Fibroblast of mammary gland (primary cell): ENCODE measurements at places on chromosomes 11 and 22.

- no peak for DNase-seq
These were observed 576.0 kb downstream of the SOX6 start for GRCh38 chr11:15780382-15780781.

GRCh38 chr11:58530236-58530635 is 22.3 kb upstream of the OR5B21 start:
- DNase-seq: no peak

- DNase-seq: no peak
These were observed 5.7 kb downstream of the P2RX3 start for GRCh38 chr11:57343825-57344224.

DNA sequence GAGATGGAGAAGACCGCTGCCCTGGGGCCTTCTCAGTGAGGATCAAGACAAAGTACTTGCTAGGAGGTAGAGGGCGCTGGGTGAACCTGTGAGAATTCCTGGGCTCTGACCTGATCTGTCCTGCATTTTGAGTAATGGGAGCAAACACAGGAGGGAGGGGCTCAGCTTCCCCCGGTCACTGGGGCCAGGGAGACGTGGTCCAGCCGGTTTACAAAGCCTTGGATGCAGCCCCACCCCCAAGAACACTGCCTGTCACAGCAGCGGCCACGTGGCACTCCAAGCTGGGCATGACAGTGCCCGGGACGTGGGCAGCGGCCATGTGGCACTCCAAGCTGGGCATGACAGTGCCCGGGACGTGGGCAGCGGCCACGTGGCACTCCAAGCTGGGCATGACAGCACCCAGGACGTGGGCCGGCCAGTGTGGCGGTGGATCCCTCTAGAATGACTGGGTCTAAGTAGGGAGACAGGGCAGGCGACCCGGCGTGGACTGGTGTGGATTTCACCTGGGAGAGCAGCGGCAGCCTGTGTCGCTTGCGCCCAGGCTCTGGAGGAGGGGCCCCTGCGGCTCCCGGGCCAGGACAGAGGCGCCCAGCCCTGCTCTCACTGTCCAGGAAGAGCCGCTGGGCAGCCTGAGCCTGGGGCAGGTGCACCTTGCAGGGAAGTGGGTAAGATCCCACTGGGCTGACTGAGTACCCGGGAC is 2.5 kb upstream of the TTLL8 start:
- DNase-seq: no peak

DNA sequence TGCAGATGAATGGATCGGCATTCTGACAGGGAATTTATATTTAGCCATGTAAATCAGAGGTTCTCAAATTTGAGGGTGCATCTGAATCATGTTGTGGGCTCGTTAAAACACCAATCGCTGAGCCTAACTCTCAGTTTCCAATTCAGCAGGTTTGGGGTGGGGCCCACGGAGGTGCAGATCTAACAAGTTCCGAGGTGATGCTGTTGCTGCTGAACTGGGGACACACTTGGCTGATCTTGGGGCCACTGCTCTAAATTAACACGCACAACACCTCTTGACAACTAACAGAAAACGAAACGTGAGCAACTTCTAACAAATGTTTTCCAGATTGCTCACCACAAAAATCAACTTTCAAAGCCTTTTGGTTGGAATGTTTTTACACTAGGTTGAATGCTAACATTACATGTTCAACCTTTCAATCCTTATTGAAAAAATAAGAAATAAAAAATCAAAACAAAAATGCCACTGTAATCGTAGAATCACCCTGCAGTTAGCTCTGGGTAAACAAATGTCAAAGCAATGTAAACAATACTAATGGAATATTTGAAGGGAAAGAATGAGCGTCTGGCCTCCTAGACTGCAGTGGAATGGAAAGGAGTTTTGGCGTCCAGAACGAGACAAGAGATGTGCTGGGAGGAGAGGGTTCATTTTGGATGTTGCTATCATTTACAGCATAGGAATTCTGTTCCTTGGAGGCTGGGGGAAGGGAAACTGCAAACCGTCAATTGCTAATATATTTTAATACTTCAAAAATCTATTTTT is 68.3 kb upstream of the SLC6A5 start:
- no peak for DNase-seq

DNA sequence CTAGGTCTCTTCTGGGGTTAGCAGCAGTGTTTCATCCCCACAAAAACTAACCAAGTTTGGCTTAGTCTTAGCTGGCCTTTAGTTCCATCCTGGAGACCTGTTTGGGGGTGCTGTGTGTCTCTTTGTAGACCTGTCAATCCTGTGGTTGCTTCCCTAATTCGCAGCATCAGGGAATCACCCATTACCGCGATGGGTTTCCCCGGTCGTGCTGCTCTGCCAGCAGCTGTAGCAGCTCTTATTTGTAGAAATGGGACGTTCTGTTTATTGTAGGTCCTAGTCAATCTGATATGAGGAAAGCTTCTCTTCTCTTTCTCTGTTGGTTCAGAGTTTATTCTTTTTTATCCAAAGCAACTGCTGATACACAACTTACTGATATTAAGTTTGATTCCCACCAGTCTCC is 91.6 kb downstream of the CECR2 start:
- DNase-seq: no peak

- peak; percentile 3 for DNase-seq
These were observed 344 bp downstream of the IFT27 start for GRCh38 chr22:36775586-36775963.

DNA sequence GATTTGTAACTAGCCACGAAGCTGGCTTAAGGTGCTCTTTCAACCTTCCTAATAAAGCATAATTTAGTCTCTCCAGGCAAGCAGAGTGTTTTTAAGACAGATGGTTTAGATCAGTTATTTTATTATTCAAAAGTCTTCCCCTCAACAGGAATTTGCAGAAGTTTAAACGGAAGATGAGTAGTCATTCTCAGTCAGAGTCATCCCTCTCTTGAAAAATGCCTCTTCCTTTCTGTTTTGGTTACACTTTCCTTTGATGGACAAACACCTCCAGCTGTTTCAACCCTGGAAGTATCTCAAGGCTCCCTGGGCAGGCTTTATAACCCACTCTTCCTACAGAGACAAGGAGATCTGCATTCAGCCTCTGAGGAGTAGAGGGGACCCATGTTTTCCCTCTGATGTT is 60.3 kb upstream of the POU2AF2 start:
- peak; percentile 52 for DNase-seq

- no peak for DNase-seq
These were observed 566.3 kb upstream of the CADM1 start for GRCh38 chr11:116070520-116070919.

DNA sequence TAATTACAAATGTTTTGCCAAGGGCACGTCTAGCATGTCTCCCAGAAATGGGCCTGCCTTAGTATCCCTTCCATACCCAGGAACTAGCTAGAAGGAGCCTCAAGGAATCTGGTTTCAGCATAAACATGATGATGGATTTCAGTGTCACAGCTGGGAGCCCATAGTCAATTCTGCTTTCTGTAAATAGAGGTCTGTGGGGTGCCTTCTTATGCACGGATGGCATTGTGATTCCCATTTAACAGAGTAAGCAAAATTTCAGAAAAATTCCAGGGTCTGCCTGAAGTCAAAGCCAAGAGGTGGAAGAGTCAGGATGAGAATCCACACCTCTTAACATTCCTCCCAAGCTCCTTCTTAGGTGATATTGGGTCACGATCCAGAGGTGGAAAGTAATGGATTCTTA is 12.1 kb downstream of the DUSP18 start:
- no peak for DNase-seq

DNA sequence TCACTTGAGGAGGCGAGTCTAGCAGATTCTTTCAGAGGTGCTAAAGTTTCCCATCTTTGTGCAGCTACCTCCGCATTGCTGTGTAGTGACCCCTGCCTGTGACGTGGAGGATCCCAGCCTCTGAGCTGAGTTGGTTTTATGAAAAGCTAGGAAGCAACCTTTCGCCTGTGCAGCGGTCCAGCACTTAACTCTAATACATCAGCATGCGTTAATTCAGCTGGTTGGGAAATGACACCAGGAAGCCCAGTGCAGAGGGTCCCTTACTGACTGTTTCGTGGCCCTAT is 8.9 kb upstream of the SAMM50 start:
- no peak for DNase-seq

- peak; percentile 81 for DNase-seq
These were observed 16.8 kb downstream of the EXT2 start for GRCh38 chr11:44112091-44112821.

- no peak for DNase-seq
These were observed 162.1 kb upstream of the RASSF10 start for GRCh38 chr11:12846786-12847615.

DNA sequence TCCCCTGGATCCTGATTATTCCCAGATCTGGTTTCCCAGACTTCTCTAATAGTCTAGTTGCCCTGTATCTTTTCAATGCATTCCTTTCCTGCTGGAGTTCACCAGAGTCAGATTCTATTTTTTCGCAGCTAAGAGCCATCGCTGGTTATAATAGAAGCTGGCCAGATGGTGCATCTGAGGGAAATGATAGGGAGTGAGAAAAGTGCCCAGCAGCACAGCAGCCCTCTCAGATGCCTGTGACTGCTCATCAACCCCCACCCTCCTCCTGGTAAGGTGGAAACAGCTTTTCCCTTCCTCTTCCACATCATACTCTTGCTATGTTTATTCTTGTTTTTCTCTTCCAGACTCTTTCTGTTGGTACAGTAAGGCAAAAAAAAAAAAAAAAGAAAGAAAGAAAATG is 12.8 kb downstream of the OR8A1 start:
- DNase-seq: no peak

DNA sequence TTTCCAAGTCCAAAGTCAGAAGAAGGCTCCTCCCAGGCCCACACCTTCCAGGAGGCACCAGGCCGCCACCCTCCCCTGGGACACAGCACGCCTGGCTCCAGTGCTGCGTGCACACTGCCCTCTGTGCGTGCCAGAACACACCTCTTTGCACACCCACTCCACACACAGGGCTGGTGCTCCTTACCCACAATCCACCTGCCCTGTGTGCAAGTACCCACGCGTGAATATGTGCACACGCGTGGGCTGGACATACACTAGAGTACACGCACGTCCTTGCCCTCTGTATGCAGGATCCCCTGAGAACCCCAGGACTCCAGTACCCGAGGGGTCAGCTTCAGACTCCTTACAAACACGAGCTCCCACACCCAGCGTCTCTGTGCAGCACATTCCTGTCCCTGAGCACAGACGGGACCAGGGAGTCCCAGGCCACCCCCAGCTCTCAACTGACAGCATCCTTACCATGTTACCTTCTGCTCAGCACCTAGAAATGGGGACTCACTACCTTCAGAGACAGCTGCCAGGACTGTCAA is 2.8 kb downstream of the DUSP8 start:
- DNase-seq: no peak

DNA sequence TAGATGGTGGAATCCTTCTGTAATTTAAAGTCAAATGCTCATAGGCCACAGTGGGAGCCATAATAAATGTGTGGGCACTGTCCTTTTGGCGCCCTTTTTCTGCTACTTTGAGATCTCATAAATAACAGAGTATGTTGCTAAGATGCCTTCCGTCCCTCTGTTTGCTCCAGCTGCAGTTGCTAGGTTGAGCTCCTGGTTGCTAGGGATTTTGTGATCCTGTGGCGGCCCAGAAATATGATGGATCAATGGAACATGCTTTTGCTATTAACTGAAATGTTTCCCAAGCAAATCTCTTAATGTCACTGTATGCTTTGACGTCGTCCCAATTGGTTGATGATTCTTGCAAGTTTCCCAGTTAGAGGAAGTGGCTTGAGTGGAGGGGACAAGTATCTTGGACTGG is 53.5 kb downstream of the MYO18B start:
- no peak for DNase-seq

DNA sequence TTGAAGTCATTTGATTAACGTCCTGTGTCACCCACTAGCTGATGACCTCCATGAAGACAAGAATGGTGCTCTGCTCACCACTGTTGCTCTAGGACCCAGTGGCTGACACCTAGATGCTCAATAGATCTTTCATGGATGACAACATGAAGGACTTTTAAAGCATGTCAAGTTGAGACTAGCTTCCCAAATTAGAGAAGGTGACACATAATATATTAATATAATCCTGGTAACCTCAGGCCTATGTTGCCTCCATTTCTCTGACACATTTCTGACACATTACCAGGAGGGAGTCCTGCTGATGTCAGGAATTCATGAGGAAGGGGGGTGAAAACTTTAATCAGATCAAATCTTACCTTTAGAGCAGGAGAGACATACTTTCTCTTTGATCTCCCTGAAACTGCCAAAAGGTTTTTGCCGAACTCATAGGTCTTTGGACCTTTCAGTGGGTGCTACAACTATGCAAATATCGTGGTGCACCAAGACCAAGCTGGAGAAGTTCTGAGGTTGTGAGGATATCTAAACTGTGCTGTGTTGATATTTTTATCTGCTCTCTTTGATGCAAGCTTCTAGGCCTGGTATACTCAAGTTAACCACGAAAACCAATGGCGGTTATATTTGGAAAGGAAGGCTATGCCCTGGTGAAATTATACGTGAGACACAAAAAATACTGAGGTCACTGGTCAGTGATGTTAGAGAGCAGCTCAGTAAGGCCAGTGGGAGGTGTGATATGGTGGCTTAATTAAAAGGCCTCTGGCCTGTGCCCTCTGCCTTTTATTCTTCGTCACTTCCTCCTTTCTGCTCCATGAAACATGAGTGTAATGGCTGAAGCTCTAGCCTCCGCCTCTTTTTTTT is 13.2 kb upstream of the AMPD3 start:
- no peak for DNase-seq

GRCh38 chr11:126669416-126669815 is 313.9 kb downstream of the ST3GAL4 start:
- DNase-seq: peak; percentile 52

- DNase-seq: peak; percentile 99
These were observed 31.9 kb downstream of the ATG13 start for GRCh38 chr11:46649180-46649738.

GRCh38 chr11:29432719-29433325 is 584.0 kb downstream of the KCNA4 start:
- DNase-seq: peak; percentile 19

DNA sequence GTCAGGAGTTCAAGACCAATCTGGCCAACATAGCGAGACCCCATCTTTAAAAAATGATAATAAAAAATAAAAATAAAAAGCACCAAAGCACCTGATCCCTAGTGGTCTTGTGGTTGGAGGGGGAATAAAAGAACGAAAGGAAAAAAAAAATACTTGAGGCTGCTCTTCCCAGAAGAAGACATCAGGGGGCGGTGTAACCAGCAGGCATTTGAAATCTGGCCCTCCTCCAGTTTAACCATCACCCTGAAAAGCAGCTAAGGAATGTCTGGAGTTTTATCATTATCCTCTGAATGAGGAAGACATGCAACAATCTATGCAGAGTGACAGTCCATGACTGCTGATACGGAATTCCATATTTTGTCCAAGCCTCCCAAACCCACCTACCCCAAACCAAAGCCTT is 5.6 kb upstream of the KCTD17 start:
- peak; percentile 46 for DNase-seq
